CD4-positive, alpha-beta memory T cell (primary cell): ENCODE measurements at places on chromosomes 6 and 20.

- DNase-seq = no peak
Observed at GRCh38 chr6:111941686-111942330, 68.6 kb upstream of the FYN start.

GRCh38 chr6:90350689-90351554 is 54.3 kb upstream of the BACH2 start:
- DNase-seq = peak; percentile 61

- no peak for DNase-seq
Observed at GRCh38 chr6:44049163-44049988, 77.9 kb downstream of the MRPL14 start.

DNA sequence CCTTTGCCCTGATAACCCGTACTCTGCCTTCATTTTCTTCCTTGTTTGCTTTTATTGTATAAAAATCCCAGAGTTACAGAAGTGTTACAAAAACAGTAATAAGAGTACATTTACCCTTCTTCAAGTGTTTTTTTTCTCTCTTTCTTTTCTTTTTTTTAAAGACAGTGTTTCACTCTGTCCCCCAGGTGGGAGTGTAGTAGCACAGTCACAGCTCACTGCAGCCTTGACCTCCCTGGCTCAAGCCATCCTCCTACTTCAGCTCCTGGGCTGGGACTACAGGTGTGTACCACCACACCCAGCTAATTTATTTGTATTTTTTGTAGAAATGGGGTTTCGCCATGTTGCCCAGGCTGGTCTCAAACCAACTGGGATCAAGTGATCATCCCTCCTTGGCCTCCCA is 402.7 kb downstream of the CDKAL1 start:
- DNase-seq = no peak

DNA sequence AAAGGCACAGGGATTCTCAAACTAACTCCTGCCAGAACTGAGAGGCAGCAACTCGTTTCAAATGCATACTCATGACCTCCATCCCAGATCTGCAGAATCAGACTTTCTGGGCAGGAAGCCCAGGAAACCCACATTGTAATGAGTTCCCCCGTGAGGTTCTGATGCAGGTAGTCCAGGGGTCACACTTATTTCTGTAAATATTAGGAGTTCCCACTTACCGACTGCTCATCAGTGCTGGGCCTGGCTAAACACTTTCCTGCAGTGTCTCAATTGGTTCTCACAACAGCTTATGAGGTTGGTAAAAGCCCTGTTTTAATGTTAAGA is 11.6 kb downstream of the DUSP15 start:
- DNase-seq = no peak

GRCh38 chr6:22036699-22037098 is 260.1 kb downstream of the PRL start:
- no peak for DNase-seq

GRCh38 chr20:48342822-48343513 is 484.8 kb downstream of the PREX1 start:
- no peak for DNase-seq

DNA sequence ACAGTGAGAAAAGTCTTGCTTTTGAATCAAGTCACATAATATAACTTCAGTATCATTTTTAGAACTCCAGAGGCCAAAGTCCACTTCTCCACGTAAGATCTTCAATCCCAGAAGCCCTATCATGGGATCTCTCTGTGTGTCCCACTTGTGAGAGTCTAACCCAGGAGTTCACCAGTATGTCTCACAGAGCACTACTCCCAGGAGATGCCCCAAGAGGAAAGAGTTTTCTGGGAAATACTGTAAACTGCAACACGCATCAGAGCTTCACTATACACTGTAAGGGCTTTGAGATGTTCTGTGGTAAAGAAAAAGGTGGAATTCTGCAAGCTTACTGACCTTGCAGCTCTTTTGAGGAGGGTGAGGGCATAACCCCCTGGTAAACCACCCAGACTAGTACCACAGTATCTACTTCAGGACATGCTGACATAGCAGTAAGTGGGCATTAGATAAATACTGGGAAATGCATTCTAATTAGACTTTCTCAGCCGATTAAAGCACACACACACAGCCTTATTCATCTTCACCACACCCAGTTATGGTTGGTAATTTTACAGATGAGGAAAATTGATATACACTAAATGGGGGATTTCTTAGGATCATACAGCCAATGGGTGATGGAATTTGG is 12.3 kb downstream of the DCBLD1 start:
- no peak for DNase-seq

DNA sequence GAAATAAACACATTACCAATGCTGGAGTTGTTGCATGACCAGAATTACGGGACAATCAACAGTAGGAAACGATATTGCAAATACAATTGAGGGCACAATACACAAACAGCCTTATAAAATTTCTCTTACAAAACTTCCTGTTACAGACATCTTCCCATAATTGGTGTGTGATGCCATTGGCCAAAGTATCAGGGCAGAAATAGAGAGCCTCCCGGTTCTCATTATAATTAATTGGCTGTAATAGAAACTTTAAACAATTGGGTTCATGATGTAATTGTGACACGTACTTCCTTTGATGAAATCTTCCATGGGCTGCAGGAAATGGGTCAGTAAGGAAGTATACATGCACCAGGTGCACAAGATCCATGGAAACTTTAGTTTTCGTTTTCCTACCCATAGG is 40.3 kb upstream of the RALGAPA2 start:
- no peak for DNase-seq

- no peak for DNase-seq
Observed at GRCh38 chr20:56664796-56665195, 35.7 kb downstream of the TFAP2C start.

DNA sequence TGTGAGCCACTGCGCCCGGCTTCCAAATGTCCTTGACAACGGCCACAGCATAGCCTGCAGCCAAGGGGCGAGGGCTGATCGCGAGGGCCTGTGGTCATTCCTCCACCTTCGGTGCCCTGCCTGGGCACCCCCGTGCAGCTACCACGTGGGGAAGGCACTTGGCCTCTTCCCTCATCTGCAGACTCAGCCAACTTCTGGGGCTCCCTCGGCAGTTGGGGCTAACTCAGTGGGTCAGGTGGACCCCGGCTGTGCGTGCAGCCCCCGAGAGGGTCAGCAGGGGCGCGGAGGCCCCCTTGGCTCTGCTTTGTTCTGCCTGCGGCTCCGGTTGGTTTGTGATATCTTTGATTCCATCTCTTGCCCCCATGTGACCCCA is 52.9 kb upstream of the BHLHE23 start:
- DNase-seq = no peak

DNA sequence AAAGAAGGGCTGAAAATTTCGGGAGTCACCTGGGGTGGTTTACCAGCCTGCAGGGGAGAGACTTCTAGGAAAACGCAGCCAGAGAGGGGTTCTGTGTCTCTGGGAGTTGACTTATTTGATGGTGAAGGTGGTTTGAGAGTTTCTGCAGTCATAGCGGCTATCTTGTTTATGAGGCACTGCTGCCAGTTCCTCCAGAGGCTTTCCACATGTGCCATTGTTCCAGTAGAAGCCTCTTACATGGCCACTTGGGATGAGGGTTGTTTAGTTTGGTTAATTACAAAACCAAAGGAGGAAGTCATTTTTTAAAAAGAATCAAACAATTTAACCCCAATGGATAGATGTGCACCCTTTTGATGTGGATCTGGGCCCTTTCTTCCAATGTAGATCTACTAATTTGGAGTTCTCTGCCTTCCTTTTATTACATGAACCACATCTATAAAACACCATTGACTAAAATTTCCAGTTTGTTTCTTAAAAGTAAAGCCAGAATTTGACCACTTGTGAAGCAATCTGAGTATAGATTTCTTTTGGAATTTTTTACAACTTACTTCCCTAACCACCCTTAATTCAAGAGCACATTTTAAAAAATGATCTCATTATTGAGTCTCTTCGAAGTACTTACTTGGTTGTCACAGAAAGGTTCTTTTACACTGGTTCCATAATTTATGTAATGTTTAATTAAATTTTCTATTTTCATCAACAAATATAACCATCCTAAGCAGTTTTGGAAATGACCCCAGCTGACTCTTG is 97.6 kb downstream of the TCP11 start:
- DNase-seq = no peak

DNA sequence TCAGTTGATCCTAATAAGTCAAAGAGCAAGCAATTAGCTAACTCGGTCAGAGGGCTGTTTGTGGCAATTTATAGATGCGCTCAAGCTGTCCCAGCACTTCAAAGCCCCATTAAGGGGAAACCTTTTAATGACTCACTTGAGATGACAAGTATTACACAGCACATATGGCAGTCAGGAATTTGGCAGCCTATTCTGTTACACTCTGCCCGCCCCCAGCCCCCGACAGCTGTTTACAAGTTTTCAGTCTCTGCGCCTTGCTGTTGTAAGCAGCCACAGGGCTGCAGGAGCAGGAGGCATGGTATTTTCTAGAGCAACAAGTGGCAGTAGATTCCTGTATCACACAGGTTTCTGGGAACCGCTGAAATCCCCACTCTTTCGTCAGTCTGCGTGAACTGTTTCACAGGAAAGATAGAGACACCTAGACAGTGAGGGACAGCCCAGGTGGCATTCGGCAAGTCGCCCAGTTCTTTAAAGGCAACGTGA is 263.0 kb downstream of the FOXC1 start:
- DNase-seq = no peak

- no peak for DNase-seq
Observed at GRCh38 chr6:3560211-3560610, 103.4 kb upstream of the SLC22A23 start.

DNA sequence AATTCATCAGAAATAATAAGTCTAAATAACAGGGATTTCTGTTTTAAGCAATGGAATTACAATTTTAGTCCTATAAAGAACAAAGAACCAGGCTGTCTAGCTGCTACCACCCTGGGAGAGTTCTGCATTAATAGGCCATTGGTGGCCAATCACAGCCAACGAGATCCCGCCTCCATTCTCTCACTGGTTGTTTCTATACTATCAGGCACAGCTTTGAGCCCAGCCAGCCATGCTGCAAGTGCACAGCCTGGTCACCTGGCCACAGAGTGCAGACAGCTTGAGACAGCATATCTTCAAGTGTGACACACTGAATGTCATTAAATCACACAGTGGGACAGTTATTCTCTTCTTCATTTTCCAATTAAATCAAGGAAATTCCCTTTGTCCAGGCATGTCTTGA is 16.1 kb upstream of the RAB22A start:
- no peak for DNase-seq

- DNase-seq = no peak
Observed at GRCh38 chr6:137017081-137017480, 27.7 kb downstream of the IL20RA start.

DNA sequence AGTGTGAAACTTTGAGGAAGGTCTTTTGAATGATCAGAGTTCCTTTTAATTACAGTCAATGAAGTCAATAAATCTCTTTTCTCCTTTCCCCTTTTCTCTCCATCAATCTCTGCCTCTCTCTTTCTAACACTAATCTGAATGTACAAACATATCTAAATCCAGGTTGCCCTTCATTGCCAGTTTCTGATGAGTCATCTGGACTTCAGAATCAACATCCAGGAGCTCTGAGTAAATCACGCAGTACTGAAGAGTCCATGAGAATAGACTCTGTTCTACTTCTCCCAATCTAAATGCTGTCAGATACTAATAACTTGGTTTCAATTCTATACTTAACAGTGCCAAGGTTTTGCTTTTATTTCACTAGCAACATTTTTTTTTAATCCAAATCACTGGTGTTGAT is 238.7 kb upstream of the THEMIS start:
- no peak for DNase-seq

- DNase-seq = no peak
Observed at GRCh38 chr20:39778431-39778830, 816.3 kb downstream of the DHX35 start.

- DNase-seq = peak; percentile 23
Observed at GRCh38 chr6:148166339-148166968, 176.2 kb upstream of the SASH1 start.

DNA sequence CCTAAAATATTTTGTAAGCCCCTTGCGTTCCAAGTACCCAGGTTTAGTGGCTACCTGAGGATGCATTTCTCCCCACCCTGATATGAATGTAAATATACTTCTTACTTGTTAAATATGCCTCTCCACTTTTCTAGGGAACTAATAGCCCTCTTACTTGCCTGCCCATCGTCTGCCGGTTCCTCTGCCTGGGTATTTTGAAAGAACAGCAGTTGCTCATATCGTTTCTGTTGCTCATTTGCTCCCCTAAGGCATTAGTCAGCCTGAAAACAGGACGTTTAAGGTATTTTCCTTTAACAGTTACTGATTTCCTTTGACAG is 141.3 kb upstream of the CARMIL1 start:
- no peak for DNase-seq

- no peak for DNase-seq
Observed at GRCh38 chr6:112227411-112227810, 27.0 kb downstream of the LAMA4 start.
